ENCODE measurements at places on chromosomes 12 and 14.

GRCh38 chr12:108368089-108368488 lies 29.0 kb upstream of the CMKLR1 start:
- no peak for DNase-seq

DNA sequence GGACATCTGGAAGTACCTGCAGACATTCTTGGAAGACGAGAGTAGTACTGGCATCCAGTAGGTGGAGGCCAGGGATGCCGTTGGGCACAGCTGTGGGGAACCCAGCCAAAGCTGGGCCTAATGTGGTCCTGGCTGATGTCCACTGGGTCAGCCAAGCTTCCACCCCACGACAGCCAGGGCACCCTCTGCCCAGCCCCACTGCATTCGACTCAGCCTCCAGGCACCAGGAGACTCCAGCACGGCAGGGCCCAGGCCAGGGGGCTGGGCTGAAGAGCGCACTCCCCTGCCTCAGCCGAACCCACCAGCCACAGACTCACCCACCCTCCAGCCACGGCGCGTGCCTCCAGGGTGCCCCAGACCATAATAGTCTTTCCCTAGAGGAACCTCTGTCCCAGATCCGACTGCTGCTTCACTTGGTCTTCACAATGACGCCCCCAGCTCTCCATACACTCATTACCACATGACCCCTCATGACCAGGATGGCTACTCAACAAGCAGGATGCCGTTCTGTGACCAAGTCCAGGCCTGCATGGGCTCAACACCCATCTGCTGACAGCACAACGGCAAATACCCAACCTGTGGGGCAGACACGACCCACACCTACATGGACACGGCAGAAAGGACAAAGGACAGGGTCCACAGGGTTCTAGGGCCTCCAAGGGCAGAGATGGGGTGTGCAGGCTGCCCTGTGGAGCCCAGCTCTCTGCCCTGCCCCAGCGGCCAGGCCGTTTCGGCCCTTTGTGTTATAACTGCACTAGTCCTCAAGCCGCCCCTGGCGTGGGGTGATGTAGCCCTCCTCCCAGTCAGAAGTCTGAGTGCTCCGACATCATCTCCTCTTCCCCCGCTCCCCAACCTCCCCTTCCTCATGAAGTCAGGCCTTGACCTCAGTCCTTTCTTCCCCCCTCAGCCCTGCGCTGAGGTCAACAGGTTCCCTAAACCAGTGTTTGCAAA lies 22.8 kb downstream of the ITPK1 start:
- DNase-seq: no peak

DNA sequence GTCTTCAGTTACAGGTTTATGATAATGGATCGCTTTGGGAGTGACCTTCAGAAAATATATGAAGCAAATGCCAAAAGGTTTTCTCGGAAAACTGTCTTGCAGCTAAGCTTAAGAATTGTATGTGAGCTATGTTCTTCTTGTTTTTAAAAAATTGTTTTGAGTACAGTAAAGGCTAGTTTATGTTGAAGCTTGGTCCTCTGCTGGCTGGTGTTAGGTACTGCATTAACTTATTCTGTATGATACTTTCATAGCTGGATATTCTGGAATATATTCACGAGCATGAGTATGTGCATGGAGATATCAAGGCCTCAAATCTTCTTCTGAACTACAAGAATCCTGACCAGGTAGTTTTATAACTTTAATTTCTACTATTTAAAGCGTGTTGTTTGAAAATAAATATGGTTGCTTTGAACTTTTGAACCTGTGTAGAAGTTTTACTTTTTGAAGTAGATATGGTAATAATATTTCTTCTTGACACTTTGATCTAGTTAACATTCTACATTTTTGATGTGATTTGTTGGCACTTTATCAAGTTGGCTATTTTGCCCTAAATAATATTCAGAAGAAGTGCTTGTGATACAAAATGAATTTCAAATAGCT lies 55.7 kb downstream of the VRK1 start:
- no peak for DNase-seq

- DNase-seq: no peak
These were observed 56.0 kb downstream of the ISCA2 start for GRCh38 chr14:74549588-74549987.

- no peak for DNase-seq
These were observed 10.1 kb downstream of the MYRFL start for GRCh38 chr12:69835081-69835480.

GRCh38 chr14:68688872-68689371 lies 103.9 kb downstream of the ZFP36L1 start:
- peak; percentile 23 for DNase-seq

DNA sequence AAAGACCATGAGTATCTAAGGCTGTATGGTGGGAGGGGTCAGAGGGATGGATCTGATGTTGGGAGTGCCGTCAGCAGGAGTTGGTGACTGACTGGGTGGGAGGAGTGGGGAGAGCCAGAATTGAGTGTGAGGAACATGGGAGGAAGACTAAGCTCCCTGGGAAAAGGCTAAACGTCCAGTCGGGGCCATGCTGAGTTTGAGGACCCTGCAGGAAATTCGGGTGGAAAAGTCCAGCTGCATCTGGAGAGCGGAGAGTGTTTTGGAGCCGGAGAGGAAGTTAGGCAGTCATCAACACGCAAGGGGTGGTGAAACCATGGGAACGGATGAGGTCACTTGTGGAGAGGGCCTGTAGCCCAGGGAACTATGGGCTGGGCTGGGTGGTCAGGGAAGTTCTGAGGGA lies 60.9 kb downstream of the ELK3 start:
- DNase-seq: no peak

- DNase-seq: no peak
These were observed 1.1 kb downstream of the KIF5A start for GRCh38 chr12:57550641-57551549.

- no peak for DNase-seq
These were observed 67.0 kb downstream of the PRKCH start for GRCh38 chr14:61388173-61388975.

DNA sequence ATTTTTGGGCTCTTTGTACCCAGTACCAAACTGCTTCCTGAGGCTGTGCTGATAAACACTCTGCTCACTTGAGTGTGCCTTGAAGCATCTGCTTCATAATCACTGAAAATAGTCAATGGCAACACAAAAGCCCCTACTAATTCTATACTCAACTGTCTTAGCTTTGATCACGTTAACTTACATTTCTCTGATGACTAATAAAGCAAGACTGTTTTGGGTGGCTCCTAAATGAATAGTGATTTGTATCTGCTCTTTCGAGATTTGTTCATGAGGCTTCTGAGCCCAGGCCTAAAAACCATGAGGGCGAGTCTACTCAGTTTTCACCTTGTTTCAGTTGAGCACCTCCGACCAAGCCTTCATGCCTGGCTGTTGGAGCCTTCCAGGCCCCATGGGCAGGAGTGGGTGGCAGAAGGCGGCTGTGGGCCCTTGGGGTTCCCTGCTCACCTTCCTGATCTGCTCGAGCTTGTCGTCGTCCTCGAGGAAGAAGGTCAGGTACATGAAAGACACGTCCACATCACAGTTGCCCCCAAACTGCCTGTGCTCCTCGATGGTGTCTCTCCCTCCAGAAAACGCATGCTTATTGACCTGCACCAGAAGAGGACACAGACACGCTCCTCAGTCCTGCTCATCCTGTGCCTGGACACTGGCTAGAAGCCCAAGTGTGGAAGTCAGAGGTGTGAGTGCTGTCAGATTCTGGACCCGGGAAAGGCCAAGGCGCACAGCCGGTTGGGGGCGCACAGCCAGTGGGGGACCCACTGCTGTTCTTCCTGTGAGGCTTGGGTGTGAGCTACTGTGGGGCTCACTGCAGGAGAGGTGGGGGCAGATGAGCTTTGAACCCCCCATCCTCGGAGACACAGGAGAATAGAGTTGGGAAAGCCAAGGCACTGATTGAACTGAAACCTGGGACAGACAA lies 13.7 kb downstream of the SLC25A47 start:
- no peak for DNase-seq

GRCh38 chr14:92437729-92438285 lies 75.8 kb upstream of the RIN3 start:
- DNase-seq: no peak

- DNase-seq: no peak
These were observed 188.6 kb downstream of the EGLN3 start for GRCh38 chr14:33762161-33762851.

DNA sequence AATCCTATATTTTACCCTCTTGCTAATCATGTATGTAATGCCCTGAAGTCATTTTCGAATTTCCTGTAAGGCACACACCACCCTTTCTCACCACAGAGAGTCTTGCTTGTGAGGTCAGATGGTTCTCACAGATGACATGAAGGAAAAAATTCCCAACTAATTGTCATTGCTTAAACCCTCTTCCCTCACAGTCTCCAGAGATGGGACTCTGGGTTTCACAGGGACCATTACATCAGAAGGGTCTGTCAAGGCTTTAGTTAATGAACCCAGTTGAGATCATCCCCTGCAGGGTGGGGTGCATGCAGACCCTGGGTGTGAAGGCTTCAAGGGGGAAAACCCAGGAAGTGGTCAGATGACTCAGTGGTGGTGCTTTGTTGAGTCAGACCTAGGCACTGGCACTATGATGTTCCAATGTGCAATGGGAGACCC lies 229.6 kb downstream of the BCAT1 start:
- DNase-seq: no peak

GRCh38 chr14:72519543-72519942 lies 374.4 kb downstream of the DPF3 start:
- DNase-seq: no peak

GRCh38 chr12:80441921-80442320 lies 2.1 kb upstream of the PTPRQ start:
- no peak for DNase-seq

DNA sequence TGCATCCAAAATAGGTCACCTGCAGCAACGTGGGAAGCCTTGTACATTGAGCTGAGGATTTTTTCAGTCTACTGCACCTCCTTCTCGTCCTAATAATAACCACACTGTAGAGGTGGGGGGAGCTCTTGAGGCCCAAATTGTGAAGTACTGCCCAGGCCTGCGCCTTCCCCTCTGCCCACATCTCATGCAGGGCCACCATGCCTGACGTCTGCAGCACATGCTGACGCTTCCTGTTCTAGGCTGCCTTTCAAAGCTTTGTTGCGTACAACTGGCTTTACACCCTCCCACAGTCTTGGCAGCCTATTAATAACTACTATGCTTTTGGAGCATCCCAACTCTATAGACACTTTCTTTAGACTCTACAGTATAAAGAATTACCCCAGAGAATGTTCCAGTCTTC lies 26.5 kb upstream of the TTC7B start:
- no peak for DNase-seq

GRCh38 chr12:67827820-67828383 lies 161.3 kb upstream of the IFNG-AS1 start:
- DNase-seq: no peak

- DNase-seq: no peak
These were observed 23.7 kb upstream of the OSBPL8 start for GRCh38 chr12:76583301-76583700.

DNA sequence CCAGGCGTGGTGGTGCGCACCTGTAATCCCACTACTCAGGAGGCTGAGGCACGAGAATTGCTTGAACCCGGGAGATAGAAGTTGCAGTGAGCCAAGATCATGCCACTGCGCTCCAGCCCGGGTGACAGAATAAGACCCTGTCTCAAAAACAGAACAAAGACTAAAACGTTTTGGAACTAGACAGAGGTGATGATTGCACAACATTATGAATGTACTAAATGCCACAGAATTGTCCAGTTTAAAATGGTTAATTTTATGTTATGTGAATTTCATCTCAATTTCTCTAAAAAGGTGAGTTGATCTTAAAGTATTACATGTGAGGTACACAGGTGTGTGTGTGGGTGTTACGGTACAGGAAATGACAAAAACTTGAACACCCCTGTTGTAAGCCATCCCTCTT lies 16.5 kb downstream of the P2RX4 start:
- no peak for DNase-seq

GRCh38 chr12:124440841-124441381 lies 126.5 kb downstream of the NCOR2 start:
- no peak for DNase-seq

- DNase-seq: peak; percentile 21
These were observed 9.5 kb downstream of the TBX3 start for GRCh38 chr12:114674251-114675047.

GRCh38 chr12:49813131-49813530 lies 15.1 kb downstream of the NCKAP5L start:
- no peak for DNase-seq

DNA sequence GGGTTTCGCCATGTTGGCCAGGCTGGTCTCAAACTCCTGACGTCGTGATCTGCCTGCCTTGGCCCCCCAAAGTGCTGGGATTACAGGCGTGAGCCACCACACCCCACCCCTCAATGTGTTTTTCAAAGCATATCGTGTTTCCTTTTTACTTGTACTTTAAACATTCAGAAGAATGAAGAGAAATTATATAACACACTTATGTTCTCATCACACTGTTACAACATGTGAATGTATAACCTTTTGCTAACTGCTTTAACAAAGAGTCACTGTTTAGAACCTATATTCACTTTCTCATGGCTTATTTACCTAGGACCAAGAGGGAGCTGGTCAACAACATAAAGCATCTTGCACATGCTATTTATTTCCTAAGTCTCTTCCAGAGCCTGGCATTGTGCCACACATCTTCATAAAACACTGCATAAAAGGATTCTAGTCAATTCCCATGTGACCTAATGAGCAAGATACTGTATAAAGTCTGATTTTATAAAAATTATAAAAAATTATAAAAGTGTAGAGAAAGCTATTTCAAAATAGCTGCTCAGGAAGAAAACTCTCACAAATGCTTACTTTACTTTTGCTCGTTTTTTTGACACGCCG lies 16.0 kb upstream of the ACTR6 start:
- no peak for DNase-seq

- no peak for DNase-seq
These were observed 111.7 kb downstream of the DNAI7 start for GRCh38 chr12:25083211-25083610.

GRCh38 chr12:72872238-72872887 lies 600.2 kb downstream of the TRHDE start:
- DNase-seq: no peak

DNA sequence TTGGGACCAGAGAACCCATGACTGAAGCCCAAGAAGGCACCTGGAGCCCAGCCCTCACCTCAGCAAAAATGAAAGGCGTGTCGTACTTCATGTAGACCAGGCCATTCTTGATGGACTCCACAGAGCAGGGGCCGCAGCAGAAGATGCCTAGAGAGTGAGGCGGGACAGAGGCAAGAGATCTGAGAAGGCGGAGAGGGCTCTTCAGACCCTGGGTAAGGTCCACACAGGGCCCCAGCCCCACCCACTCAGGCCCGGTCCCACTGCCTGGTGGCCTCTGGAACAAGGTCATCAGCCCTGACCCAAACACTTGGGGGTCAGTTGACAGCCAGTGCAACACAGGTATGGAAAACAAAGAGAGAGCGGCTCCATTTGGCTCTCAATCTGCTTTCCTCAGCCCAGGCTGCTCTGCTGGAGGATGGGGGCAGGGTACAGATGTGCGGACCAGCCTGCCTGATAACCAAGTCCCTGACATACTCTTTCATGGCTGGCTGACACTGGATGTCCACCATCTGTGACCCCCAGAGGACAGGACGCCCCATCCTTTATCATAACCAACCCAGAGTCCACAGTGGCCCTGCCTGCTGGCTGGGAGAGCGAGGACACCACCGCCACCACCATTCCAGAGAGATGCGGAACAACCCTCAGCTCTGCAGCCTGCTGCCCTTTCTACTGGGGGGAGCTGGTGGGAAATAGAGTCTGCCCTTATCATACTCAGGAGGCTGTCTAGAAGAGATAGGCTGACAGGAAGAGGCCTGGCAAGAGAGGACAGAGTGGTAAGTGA lies 6.9 kb downstream of the TGM1 start:
- DNase-seq: no peak
